ENCODE measurements at places on chromosomes 1 and 21. TPM values are rescaled to one million over a fixed set of nuclear protein-coding genes. Genes with fewer than 3 reads are reported as not detected.

BMP8B gene
- total RNA-seq, result 0.16 TPM

AMPD1 gene
- not detected for total RNA-seq

FOXO6 gene
- 5.9 TPM for total RNA-seq

ATP1A4 gene
- total RNA-seq, result 0.31 TPM

KCNJ9 gene
- total RNA-seq, result 14.7 TPM

FAM3B gene
- total RNA-seq, result not detected

PRDM16 gene
- total RNA-seq, result 6.7 TPM

SPRR2F gene
- total RNA-seq, result not detected

TNFRSF8 gene
- total RNA-seq, result not detected

CSF1 gene
- total RNA-seq, result 3.9 TPM

OLIG2 gene
- 23.9 TPM for total RNA-seq

TCHH gene
- not detected for total RNA-seq

SPRR1A gene
- not detected for total RNA-seq

OR2L5 gene
- total RNA-seq, result 0.62 TPM

F13B gene
- total RNA-seq, result not detected

WDR3 gene
- 19.3 TPM for total RNA-seq

INAVA gene
- 1.4 TPM for total RNA-seq

GIPC2 gene
- 0.47 TPM for total RNA-seq

DNAJC8 gene
- 36.7 TPM for total RNA-seq

MLLT11 gene
- total RNA-seq, result 77.2 TPM

SPATA1 gene
- 1.9 TPM for total RNA-seq

RIMKLA gene
- 22.9 TPM for total RNA-seq

MPZL1 gene
- 278 TPM for total RNA-seq

RPE65 gene
- 0.16 TPM for total RNA-seq

GUCA2B gene
- total RNA-seq, result not detected

TNFRSF4 gene
- total RNA-seq, result not detected

CCDC17 gene
- total RNA-seq, result 0.47 TPM

TNN gene
- total RNA-seq, result 0.47 TPM

DAB1 gene
- 45.4 TPM for total RNA-seq

SLC45A1 gene
- 6.6 TPM for total RNA-seq

RPTN gene
- total RNA-seq, result not detected

ALPL gene
- 1.4 TPM for total RNA-seq

KCNH1 gene
- total RNA-seq, result 5.1 TPM

ILDR2 gene
- total RNA-seq, result 14.2 TPM

ADCY10 gene
- 0.62 TPM for total RNA-seq
